Activated effector memory CD4-positive, alpha-beta T cell treated with Interleukin-2 at 50 U/mL for 16 hours (primary cell): ENCODE measurements at places on chromosomes 16 and 17.
A peak's percentile ranks its signal among the peaks of the same experiment; 100 is the strongest.

GRCh38 chr16:83577078-83577745 is 230.6 kb upstream of the HSBP1 start:
- no peak for DNase-seq

GRCh38 chr17:47204722-47205418 is 4.3 kb upstream of the MYL4 start:
- peak; percentile 32 for DNase-seq

- DNase-seq, result no peak
These were observed 11.1 kb downstream of the STXBP4 start for GRCh38 chr17:54979657-54980056.

DNA sequence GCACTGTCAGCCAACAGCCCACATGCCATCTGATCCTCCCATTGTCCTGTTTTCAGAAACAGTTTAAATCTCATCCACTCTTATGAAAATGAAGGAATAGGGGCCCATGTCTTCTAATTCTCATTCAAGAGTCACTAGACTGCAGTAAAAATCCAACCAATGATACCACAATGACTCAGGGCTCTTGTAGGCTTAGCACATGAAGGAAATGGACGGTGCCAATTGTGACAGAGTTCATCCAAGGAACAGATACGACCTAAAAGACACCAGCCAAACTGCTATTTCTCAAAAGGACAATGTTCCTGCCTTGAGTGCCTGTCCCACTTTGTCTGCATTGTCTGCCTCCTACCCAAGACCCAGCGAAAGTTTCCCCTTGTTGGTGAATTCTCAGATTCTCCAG is 204.8 kb upstream of the COX10 start:
- DNase-seq, result no peak

DNA sequence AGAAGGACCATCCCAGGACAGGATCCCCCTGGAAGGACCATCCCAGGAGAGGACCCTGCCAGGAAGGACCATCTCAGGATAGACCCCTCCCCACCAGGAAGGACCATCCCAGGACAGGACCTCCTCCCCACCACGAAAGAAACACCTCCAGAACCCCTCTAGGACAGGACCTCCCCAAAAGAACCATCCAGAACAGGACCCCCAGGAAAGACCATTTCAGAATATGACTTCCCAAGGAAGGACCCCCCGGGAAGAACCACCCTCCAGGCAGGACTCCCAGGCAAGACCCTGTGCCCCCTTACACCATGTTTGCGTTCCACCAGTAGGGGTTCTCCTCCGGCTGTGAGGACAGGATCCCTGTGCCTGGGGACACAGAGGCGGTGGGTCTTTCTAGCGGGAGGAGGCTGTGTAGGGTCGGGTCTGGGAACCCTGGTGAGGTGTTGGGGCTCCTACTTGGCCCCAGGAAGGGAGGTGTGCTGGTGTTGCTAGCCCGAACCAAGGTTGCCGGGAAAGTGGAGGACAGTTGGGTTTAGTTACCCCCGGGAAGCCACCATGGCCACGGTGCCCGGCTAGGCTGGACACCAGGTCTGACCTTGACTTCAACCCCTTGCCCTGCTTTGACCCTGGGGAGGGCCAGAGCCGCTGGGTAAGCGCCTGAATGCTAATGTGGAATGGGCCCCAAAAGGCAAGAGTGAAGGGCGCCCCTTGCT is 2.2 kb downstream of the NOTUM start:
- no peak for DNase-seq

DNA sequence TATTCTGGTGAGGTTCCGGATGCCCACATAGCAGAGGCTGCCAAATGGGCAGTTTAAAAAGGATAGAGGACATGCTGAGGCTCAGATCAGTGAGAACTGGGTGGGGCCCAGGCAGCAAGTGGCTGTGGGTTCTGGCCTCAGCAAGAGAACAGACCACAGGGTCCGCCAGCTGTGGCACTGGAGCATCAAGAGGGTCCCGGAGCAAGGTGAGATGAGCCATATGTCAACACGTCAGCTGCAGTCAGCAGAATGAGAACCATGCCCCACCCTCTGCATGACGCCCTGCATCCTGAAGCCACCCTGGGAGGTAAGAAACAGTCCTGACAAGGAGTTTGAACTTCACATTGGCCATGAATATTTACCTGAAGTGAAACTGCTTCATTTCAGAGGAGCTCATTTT is 20.1 kb upstream of the CCL5 start:
- no peak for DNase-seq

GRCh38 chr17:66807182-66807581 is 27.7 kb upstream of the CACNG5 start:
- DNase-seq, result no peak

- DNase-seq, result no peak
These were observed 18.4 kb downstream of the SLC35G3 start for GRCh38 chr17:35175638-35176415.

DNA sequence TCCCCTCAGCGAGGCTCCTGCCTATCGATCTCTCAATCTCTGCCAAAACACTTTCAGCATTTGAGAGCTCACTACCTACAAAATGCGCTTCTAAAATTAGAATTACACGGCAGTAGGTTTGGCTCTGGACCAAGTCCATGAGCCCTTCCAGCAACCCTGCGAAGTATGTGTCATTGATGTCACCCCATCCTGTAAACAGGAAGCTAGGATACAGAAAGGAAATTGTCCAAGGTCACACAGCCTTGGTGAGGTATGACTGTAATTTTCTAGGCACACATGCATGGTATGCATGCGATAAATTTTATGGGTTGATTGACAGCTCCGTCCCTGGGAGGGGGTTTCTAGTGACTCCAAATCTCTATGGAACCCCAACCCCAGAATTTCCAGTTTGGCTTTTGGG is 330.3 kb upstream of the CDH5 start:
- DNase-seq, result no peak

- no peak for DNase-seq
These were observed 956.3 kb upstream of the SOX9 start for GRCh38 chr17:71164561-71164960.

DNA sequence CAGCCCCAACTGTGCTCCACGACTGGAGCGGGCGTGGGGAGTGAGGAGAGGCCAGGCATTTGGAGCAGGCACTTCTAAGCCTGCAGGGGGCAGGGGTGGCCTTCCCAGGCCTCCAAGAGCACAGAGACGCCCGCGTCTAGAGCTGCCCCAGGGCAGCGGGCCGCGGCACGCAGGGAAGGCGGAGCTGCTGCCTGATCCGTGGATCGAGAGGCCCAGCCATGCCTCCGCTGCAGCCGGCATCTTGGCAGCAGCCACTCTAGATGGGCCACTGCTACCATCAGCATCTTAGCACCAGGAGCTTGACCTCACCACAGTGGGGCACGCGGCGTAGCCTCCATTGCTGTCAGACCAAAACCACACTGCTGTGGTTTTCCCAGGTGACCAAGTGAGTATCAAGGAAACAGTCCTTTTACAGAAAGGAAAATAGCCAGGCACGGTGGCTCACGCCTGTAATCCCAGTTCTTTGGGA is 20.4 kb upstream of the WDR45B start:
- no peak for DNase-seq

- DNase-seq, result no peak
These were observed 157.0 kb downstream of the CPPED1 start for GRCh38 chr16:12646490-12647274.

GRCh38 chr16:24505959-24506358 is 33.4 kb upstream of the RBBP6 start:
- no peak for DNase-seq

GRCh38 chr16:89374393-89374960 is 115.9 kb downstream of the ANKRD11 start:
- DNase-seq, result no peak

DNA sequence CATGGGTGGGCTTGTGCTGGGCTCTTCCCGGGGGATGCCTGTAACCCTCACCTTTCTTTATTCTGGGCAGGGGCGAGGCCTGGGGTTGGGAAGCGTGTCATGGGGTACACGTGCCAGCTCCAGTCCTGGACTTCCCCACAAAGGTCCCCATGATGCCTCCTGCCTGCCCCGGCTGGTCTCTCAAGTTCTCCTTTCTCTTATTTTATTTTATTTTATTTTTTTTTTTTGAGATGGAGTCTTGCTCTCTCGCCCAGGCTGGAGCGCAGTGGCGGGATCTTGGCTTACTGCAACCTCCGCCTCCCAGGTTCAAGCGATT is 8.6 kb downstream of the ATP2A3 start:
- no peak for DNase-seq

- DNase-seq, result no peak
These were observed 31.4 kb downstream of the ANKRD11 start for GRCh38 chr16:89458967-89459366.

- DNase-seq, result no peak
These were observed 58.9 kb upstream of the LRRC37A3 start for GRCh38 chr17:64978138-64978537.

DNA sequence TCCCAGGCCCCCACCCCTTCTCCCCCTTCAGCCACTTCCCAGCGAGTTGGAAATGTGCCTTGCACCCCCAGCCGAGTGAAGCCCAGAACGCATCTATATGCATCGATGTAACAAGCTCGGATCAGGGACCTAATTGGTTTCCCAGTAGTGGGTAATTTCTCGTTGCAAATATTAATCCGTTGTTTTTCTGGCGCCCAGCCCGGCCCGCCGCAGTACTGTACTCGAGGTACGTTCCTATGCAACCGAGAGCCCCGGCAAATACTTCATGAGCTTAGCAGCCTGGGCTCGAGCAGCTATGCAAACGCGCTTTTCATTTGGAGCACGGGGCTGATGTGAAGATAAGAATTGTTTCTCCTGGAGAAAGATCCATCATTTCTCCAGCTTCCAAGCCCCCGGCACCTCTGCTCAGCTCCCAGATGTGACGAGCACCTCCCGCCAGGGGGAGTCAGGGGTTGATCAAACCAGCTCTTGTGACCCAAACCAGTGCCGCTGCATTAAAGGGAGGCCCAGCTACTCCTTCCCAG is 229.8 kb downstream of the KATNIP start:
- no peak for DNase-seq

DNA sequence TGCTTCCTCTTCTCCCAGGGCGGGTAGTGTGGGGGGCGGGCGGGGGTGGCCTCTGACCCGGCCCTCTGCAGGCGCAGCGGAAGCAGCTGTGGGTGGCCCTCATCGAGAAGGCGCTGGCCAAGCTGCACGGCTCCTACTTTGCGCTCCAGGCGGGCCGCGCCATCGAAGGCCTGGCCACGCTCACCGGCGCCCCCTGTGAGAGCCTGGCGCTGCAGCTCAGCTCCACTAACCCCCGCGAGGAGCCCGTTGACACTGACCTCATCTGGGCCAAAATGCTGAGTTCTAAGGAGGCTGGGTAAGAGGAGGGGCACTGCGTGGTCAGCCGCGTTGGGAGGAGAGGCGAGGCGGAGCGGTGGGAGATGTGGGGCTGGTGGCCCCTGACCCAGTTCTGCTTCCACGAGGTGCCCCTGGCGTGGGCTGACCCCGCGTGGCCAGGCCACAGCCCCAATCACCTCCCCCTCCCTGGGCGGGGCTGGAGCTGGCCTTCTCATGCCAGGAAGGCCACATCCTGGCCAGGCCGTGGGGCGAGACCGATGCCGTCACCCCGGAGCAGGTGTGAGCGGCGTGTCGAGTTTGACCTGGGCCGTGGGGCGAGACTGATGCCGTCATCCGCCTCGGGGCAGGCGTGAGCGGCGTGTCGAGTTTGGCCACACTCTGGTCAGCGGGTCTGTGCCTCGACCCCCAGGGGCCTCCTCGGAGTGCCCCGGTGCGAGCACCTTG is 10.5 kb upstream of the PRR35 start:
- DNase-seq, result no peak

DNA sequence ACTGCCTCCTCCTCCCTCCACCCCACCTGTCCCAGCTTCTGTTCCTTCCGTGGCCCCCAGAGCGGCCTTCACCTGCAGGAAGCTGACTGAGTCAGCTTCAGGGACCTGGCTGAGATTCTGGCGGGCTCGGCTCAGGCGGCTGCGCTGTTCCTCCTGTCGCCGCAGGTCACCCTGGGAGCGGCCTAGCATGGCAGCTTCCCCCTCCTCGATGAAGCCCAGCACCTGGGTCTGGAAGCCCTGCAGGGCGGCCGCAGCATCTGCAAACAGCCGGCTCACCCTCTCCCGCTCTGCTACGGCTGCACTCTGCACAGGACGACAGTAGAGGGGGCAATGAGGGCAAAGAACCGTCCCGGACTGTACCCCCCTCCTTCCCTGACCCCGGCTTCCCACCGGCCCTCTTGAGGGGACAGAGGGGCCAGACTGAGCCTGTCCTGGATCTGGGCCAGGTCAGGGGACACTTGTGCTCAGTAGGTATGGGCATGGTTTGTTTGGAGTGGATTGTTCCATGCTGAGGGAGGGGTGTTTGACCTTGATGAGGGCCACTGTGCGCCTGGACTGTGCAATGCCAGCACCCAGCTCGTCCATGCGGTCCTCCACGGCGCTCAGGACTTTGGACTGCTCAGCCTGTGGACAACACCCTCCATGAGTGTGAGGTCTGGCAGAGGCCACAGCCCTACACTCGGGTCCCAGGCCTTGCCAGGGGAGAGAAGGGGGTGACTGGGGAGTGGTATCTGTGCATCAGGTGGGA is 2.0 kb downstream of the TRIM47 start:
- DNase-seq, result peak; percentile 78

DNA sequence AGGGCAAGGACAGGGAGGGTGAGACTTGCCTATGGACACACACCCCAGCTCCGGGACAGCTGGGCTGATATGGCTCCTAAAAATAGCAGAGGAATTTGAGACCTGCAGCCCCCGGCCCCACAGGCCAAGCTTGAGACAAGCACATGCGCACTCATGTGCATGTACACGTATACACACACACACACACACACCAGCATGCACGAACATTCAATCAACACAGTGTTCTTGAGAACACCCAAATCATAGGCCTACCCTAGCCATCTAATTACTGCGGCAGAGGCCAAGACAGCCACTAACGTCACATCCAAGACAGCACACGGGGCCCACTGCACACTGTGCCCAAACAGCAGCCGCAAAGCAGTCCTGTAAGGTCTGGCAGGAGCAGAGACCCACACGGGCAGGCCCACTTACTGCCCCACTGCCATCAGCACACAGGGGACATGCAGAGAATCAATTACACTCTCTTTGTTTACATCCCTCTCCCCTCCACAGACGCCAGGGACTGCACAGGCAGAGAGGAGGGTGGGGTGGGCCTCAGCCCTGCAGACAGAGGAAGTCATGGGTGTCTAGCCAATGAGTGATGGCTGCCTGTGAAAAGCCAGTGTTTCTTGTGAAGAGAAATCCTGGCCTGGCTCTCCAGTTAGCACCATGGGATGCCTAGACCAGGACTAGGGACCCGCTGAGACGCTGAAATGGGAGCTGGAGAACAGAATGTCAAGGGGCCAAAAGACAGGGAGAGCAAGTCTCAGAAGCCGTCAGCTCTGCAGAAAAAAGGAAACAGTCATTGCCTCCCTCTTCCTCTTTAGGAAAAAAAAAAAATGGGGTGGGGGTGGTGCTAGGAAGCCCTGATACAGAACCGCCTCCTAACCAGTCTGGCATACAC is 39.3 kb downstream of the MYO18A start:
- peak; percentile 54 for DNase-seq

- DNase-seq, result no peak
These were observed 20.9 kb upstream of the NSRP1 start for GRCh38 chr17:30095507-30096244.
